NCI-H2107 (cell line): ENCODE measurements at places on chromosomes 11 and 22.

DNA sequence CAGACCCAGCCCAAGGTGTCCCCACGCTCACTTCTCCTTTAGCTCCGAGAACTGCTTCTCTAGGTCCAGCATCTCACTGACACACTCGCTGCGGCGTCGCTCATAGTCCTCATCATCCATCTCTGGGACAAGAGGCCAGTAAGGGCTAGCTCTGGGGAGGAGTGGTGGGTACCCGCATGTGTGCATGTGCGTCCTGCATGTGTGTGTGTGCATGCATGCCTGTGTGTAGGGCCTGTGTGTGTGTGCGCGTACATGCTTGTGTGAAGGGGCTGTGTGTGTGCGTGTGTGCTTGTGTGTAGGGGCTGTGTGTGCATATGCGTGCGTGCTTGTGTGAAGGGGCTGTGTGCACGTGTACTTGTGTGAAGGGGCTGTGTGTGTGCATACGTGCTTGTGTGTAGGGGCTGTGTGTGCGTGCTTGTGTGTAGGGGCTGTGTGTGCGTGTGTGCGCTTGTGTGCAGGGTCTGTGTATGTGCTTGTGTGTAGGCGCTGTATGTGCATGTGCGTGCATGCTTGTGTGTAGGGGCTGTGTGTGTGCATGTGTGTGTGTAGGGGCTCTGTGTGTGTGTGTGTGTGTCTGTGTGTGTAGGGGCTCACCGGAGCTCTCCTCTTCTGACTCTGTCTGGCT, 3.3 kb downstream of the BRMS1 start:
- no peak for DNase-seq

DNA sequence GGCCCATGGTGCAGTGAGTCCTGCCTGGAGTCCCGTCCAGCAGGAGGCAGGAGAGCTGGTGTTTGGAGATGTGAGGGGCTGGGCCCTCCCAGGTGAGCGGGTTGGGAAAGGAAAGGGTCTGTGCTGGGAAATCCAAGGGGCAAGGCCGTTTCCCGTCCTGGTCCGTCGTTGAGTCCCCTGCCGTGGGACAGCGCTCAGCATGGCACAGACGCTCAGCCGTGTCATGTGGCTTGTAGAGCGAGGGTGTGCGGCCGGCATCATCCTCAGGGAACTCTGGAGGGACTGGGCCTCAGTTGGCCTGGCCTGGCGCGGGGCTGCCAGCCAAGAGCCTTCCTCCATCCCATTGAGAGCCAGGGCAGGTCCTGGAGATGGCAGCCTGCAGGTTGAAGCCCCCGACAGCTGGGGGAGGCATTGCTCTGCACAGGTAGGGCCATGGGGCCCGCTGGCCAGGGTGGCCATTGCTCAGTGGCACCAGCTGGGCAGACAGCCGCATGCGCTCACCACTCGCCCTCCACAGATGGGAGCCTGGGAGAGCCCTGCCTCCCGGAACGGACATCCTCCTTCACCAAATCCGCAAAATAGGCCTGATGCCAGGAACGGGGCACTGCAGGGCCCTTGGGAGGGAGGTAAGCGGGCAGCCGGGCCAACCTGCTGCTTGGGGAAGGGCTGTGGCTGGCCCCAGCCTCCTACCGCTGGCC, 28.7 kb downstream of the KCNQ1 start:
- no peak for DNase-seq

- no peak for DNase-seq
Measured at GRCh38 chr11:65919573-65920371, 546 bp downstream of the DRAP1 start.

- DNase-seq, result no peak
Measured at GRCh38 chr22:45208993-45209838, 31.5 kb downstream of the KIAA0930 start.

DNA sequence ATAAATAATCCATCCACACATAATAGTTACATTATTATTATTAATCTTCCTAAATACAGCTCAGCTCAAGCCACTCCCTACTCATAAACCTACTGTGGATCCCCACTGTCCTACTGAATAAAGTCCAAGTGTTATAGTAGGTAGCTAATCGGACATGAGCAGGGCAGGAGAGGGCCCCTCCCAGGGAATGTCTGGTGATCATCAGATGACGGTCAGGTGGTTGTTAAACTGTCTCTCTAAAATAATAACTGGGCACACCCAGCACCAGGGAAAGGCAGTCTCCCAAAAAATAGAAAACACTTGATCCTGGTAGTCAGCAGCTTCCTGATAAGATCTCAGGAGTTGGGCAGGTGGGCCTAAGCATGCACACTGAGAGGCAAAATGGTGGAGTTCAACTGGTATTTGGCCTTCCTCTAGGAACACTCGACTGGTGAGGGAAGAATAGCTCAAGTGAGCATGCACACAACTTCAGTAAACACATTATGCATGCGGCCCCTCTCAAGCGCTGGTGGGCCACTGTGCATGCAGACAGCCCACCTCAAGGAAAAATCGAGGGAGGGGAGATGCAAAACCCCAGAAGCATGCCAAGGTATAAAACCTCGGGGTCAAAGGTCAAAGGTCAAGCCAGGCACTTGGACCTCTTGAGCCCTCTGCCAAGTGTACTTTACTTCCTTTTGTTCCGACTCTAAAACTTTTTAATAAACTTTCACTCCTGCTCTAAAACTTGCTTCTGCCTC, 65.0 kb downstream of the LRRC32 start:
- no peak for DNase-seq

DNA sequence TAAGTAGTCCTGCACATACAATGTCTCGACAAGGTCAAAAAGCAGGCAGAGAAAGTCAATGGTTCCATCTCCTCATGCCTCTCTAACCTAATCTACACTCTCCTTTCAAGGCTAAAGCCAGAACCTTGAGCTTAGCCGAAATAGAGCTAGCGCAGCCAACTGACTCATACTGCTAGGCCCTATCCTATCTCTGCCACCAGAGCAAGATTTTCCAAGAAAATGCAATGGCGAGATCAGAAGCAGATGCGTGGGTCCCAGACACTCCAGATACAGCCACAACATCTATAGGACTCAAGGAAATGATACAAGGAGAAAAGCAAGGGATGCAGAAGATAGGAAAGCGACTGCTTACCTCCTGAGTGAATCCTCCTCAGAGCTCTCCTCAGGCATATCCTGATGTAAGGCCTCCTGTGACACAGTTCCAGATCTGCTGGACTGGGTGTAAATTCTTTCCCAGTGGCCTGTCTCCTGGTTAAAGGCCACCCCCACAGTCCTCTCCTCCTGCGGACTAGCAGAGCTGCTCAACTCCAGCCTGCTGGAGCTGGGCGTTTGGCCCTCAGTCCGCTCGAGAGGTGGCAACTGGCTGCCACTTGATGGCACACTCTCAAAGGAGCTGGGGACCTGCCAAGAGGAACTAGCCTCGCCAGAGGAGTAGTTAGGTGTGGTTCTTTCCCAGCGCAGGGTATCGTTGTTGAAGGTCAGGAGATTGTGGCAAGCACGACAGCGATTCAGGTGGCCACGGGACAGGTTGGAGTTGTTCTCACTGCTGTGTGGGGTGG, 52.0 kb downstream of the AMBRA1 start:
- DNase-seq, result no peak

DNA sequence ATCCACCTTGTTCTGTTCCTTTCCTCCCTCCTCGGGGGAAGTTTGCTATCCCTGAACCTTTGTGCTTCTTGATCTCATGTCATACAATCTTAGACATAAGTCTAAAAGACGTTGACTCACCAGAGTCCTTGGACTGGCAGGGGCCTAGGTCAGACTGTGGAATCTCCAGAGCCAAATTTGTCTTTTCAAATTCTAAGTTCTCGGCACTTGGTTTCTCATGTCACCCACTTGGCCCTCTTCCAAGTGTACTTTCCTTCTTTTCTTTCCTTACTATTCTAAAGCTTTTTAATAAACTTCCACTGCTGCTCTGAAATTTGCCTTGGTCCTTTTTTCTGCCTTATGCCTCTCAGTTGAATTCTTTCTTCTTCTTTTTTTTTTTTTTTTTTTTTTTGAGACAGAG, 30.1 kb upstream of the SMPD1 start:
- no peak for DNase-seq

DNA sequence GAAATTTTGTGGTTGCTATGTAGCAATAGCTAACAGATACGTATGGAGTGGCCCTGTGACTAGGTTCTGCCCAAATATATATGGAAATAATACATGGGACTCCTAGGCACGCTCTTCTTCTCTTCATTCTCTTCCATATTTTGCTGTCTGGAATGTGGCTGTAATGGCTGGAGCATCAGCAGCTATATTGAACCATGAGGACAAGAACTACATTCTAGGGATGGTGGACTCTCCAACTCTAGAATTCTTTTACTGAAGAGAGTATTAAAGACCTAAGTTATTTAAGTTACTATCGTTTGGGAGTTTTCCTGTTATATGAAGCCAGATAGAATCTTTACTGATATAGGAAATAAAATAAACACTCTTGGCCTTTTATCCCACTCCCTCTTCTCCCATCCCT, 7.5 kb upstream of the NELL1 start:
- no peak for DNase-seq

- DNase-seq, result no peak
Measured at GRCh38 chr11:112421879-112422278, 161.2 kb upstream of the PLET1 start.

DNA sequence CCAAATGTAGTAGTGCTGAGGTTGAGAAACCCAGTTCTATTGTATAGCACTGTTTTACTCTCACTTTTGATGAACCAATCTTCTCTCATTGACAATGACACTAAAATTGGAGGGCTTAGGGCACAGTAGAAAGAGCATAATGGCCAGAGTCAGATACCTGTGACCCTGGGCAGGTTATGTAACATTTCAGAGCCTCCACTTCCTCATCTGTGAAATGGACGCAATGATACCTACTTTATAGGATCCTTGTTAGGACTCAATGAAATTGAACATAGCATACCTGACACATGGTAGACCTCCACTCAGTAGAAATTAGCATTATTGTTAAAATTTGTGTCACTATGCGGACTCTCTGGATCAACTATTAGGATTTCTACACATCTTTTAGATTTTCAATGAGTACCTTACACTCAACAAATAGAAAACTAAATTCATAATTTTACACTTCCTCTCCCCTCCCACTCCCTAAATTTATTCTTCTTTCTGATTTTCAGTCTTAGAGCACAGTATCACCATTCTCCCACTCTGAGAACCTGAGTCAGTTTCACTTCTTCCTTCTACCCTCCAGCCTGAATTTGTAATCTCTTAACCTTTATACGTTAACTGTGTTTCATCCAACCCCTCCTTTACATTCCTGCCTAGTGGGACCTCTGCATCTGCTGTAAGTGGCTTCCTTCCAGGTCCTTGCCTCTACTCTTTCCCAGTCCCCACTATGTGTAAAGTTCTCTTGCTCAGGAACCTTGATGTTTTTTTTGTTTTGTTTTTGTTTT, 78.3 kb downstream of the MICAL2 start:
- DNase-seq, result no peak

- DNase-seq, result no peak
Measured at GRCh38 chr11:100808904-100809491, 121.9 kb downstream of the ARHGAP42 start.

DNA sequence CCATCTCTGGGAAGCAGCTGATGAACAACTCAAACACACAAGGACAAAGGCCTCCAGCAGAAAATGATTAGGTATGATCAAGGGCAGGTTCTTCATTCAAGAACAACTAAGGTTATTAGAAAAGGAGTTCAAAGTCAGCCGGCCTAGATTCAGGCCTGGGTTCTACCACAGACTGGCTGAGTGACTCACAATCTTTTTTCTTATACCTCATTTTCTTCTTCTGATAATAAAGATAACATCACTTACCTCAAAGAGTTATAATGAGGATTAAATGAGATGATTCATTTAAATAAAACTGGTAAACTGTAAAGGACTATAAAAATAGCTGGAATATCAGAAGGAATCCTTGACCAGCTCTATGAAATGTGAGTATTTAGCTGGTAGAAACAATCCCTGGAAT, 49.3 kb upstream of the PPP2R1B start:
- no peak for DNase-seq

GRCh38 chr11:47278058-47278457, 8.1 kb downstream of the MADD start:
- DNase-seq, result no peak

DNA sequence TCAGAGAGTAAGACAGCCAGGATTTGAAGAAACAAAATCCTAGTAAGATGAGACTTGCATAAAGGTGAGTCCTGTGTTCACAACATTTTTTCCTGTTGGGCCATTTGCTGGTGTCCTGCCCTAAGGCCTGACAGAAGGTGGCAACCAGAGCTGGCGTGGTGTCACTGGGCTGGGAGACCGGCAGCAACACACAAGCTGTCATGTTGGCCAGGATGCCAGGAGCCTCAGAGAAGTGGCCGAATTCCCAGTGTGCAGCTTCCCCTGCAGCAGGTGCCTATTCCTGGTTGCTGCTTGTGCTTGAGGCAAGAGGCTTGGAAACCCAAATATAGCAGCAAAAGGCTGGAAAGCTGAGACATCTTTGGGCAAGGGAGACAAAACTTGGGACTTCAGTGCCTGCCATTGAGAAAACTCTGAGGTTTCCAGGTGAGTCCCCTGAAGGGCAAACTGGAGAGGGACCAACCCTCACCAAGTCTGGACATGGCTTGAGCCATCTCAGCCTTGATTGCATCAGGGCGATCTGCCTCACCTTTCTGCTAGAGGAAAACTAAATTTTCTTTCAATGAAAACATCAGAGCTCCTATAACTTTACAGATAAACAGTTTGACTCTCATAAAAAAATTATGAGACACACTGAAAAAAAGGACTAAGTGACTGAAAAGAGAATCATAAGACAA, 25.9 kb downstream of the ALG12 start:
- no peak for DNase-seq

DNA sequence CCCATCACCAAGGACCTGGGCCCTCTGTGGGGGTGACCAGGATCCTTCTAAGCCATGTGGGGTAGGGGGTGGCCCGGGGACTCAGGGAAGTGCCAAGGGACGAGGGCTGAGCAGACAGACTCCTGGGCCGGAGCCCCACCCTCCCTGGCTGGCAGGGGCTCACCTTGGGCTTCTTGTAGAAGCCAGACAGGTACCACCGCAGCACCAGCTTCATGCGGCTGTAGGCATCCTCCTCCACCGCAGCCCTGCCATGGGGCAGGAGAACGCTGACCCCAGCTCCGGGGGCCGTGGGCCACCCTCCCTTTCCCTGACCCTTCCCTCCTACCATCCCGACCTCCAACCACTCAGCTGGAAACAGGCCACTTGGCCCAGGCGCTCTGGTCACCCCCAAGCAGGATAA, 45.9 kb upstream of the CARS1 start:
- no peak for DNase-seq

- no peak for DNase-seq
Measured at GRCh38 chr11:115709297-115709696, 205.1 kb upstream of the CADM1 start.

DNA sequence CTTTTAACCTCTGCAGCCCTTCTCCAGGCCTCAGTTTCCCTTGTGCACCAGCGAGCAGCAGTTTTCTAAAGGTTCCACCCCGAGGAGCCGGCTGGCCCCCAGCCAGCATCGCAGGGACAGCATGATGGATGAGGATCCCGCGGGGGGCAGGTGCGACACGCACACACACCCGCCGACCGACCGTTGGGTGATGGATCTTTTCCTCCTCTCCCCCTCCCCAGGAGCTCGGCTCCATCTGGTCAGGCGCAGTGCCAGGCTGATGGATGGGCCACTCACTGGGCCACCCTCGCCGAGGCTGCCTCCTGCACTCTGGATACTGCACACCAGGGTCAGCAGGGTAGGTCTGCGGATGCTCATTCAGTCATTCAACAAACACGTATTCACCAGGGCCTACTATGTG, 12.8 kb upstream of the CABP7 start:
- DNase-seq, result no peak
